IMR-90 (cell line): ENCODE measurements at places on chromosomes 12 and 14. TPM values are rescaled to one million over a fixed set of nuclear protein-coding genes. Genes with fewer than 3 reads are reported as not detected.

DNA sequence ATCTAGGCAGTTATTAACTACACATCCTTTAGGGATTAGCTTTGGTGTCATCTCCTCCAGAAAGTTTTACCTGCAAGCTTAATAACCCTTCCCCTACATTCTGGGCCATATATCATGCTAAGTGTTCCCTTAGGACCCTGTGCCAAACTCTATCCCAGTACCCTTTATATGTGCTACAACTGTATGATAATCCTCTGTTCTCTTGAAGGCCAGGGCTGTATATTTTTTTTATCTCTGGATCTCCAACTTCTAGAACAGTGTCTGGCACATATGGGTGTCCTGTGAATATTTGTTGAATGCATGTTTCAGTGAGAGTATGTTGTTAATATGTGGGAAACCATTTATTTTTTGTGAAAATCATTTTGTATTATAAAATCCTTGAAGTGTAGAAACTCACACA, 106.7 kb downstream of the PPM1A start:
- peaks cover 16% of the 10 kb centered on the region for H3K27me3 ChIP-seq
- H3K4me3 ChIP-seq: no peak overlapping the region
- no peak for DNase-seq
- no peaks in the 10 kb centered on the region for H3K36me3 ChIP-seq
- H3K27ac ChIP-seq: no peak overlapping the region

DNA sequence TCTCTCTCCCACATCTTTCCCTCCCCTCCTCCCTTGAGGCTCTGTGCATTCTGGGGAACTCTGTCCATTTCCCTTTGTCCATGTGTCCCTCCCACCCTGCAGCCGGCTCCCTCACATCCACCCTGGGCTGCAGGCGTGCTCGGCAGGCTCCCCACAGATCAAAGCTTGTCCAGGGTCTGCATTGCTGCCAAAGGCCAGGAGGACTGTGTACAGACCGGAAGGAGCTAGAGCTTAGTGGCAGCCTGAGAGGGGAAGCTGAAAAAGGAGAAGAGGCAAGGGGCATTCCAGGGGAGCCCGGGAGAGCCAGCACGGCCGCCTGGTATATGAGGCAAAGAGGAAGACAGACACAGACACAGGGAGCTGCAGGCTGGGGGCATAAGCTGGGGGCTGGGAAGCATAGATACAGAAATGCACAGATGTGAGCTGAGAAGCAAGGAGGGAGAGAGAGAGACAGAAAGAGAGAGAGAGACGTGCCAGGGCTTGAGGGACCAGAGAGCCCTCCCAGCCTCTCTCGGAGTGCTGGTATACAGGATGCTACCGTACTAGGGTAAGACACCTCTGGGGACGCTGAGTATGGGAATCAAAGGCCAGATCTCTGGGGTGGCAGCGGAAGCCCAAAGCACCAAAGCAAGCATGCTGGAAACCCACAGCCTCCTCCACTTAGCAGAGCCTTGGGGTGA, 3.3 kb downstream of the CD4 start:
- H3K4me3 ChIP-seq: no peak overlapping the region
- peaks cover 21% of the 10 kb centered on the region for H3K4me1 ChIP-seq
- DNase-seq: peak; percentile 13
- no peaks in the 10 kb centered on the region for H3K27me3 ChIP-seq

GRCh38 chr14:84129007-84129406, 1400.9 kb upstream of the FLRT2 start:
- H3K4me1 ChIP-seq: 0 out of 2 replicates have a peak, but pooled peaks cover 1% of the 10 kb centered on the region
- H3K27me3 ChIP-seq: no peaks in the 10 kb centered on the region
- no peaks in the 10 kb centered on the region for H3K36me3 ChIP-seq
- H3K27ac ChIP-seq: no peak overlapping the region
- H3K4me3 ChIP-seq: no peak overlapping the region

DNA sequence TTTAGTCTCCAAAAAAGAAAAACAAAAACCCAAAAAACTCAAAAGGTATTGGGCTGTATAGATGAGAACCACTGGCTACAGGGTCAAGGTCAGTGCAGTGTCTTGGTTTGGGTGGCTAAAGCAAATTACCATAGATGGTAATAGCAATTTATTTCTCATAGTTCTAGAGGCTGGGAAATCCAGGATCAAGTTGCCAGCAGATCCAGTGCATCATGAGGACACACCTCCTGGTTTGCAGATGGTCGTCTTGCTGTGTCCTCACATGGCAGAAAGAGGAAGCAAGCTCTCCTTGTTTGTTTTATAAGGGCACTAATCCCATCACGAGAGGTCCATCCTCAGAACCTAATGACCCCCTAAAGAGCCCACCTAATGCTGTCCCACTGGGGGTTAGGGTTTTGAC, 11.2 kb downstream of the COX14 start:
- peaks cover 30% of the 10 kb centered on the region for H3K36me3 ChIP-seq
- peak; percentile 15 for DNase-seq
- H3K4me3 ChIP-seq: no peak overlapping the region
- H3K4me1 ChIP-seq: no peaks in the 10 kb centered on the region
- H3K27me3 ChIP-seq: no peaks in the 10 kb centered on the region
- no peak overlapping the region for H3K27ac ChIP-seq

DNA sequence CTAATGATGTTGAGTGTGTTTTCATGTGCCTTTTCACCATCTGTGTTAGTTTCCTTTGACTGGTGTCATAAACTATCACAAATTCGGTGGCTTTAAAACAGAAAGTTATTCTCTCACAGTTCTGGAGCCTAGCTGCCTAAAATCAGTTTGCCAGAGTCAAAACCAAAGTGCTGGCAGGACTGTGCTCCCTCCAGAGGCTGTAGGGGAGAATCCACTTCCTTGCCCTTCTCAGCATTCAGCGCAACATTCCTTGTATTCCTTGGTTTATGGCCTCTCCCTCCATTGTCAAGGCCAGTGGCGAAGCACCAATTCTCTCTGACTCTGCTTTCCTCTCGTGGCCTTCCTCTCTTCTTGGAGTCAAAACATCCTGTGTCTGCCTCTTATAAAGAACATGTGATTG, 174.2 kb upstream of the PDE3A start:
- H3K4me3 ChIP-seq: no peak overlapping the region
- no peaks in the 10 kb centered on the region for H3K27me3 ChIP-seq
- H3K27ac ChIP-seq: no peak overlapping the region
- H3K36me3 ChIP-seq: no peaks in the 10 kb centered on the region
- H3K4me1 ChIP-seq: peaks cover under 1% of the 10 kb centered on the region; the same call in 1 of the 2 replicates

Gene RHOF
- total RNA-seq: 3.0 and 3.9 TPM in 2 replicates

Gene ZBTB25
- total RNA-seq: 4.2 and 6.6 TPM in 2 replicates

DNA sequence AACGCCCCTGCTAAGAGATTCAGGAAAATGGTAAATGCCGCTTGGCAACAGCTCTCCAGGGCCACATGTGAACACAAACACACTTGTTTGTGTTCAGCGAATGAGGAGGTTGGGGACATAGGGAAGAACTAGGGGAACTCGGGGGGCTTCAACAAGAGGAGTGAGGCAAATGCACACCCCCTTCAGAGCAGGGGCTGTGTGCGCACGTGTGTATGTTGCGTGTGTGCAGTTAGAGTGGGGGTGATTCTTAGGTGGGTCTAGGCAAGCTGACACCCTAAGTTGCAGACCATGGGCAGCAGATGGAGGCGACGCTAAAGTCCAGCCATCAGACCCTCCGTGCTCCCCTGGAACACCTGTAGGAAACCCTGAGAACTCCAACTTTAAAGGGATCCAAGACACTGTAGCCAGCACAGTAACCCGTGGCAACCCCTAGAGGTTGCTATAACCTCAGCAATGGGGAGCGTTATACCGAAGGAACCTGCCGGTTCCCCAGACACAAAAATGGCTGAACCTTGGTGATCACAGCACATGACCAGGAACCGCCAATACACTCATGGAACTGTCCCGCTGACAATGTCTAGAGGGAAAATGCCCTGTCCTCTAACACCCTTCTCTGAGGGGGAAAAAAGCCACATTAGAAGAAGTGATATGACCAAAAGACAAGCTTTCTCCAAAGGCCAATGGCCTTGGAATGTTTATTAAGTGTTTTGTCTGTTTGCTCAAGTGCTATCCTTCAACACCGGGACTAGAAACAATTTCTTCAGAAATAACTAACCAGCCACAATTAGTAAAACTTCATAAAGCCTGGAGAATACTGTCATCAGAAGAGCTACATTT, 86.5 kb upstream of the CEP83 start:
- peak; percentile 68 for DNase-seq
- H3K4me1 ChIP-seq: no peaks in the 10 kb centered on the region
- peaks cover 8% of the 10 kb centered on the region for H3K27me3 ChIP-seq
- no peak overlapping the region for H3K27ac ChIP-seq
- no peak overlapping the region for H3K4me3 ChIP-seq
